Sigmoid colon (tissue), 7 donors: ENCODE measurements at places on chromosomes 2 and 18. TPM values are rescaled to one million over a fixed set of nuclear protein-coding genes. Genes with fewer than 3 reads are reported as not detected.

GRCh38 chr2:238308177-238308576 lies 12.1 kb upstream of the TRAF3IP1 start:
- H3K4me3 ChIP-seq = no peak overlapping the region
- peak; percentile 32 for DNase-seq
- no peaks in the 10 kb centered on the region for H3K36me3 ChIP-seq
- no peaks in the 10 kb centered on the region for H3K4me1 ChIP-seq
- no peak overlapping the region for H3K27ac ChIP-seq

DNA sequence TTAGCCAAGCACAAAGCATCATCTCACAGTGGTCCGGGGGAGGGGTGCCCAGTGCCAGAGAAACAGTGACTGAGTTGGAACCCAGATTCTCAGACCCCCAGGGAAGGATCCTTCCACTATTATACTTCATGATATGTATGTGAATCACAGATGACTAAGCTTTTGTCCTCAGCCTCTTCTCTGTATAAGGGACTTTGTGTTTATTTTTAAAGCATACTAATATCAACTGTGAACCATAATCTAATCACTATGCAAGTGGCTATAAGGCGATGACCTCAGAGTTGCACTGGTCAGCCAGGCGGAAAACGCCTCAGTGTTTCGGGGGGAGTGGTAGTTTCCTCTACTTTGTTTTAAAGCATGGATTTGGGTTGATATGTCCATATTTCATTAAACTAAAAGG lies 160.4 kb upstream of the TMEM200C start:
- H3K36me3 ChIP-seq = no peaks in the 10 kb centered on the region
- no peak overlapping the region for H3K27ac ChIP-seq
- no peak overlapping the region for H3K4me3 ChIP-seq
- H3K27me3 ChIP-seq = no peaks in the 10 kb centered on the region

DNA sequence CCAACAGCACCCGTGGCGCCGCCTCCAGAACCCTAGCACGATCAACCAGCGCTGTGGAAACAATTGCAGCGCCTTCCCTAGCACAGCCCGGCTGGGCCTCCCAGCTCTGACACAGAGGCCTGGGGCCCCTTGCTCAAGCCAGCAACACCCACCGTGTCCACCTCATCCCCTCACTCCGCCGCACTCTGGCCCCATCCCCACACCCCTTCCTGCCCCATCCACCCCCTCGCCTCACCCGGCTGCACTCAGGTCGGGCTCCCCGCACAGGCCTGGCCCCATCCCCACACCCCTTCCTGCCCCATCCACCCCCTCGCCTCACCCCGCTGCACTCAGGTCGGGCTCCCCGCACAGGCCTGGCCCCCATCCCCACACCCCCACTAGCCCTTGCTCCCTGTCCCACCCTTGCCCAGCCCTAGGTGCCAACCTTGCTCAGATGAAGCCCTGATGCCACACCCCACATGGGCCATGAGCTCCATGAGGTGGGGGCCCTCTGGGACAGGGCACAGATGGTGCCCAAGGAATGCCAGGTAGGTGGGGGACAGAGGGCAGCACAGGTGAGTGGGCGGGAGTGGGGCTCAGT lies 28.7 kb downstream of the KIF1A start:
- H3K4me3 ChIP-seq = no peak overlapping the region
- DNase-seq = no peak

DNA sequence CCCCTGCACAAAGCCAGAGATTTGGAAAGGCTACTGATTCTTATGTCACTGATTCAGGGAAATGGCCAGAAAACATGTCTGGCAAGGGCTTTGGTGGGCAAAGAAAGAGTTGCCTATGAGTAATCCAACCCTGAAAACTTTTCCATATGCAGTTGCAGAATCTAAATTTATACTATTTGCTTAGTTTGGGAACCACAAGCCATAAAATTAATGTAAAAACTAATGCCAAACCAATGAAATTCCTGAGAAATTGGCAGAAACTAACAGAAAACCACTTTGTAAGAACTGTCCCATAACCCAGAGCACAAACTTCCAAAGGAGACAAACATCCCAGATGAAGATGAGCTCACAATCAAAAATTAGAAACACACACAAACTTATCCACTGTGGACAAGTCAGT lies 48.8 kb downstream of the TCF4 start:
- no peaks in the 10 kb centered on the region for H3K27me3 ChIP-seq
- H3K27ac ChIP-seq = no peak overlapping the region
- no peak for DNase-seq
- H3K36me3 ChIP-seq = no peaks in the 10 kb centered on the region
- H3K4me1 ChIP-seq = peaks cover 20% of the 10 kb centered on the region
- no peak overlapping the region for H3K4me3 ChIP-seq

CCDC178 gene
- polyA plus RNA-seq = not detected

- no peak overlapping the region for H3K27ac ChIP-seq
- H3K4me3 ChIP-seq = no peak overlapping the region
- H3K4me1 ChIP-seq = no peaks in the 10 kb centered on the region
- no peaks in the 10 kb centered on the region for H3K36me3 ChIP-seq
These were observed 334.3 kb downstream of the FIGN start for GRCh38 chr2:163401481-163401880.

REG3A gene
- 27.7 TPM for polyA plus RNA-seq

TUBA3E gene
- not detected for polyA plus RNA-seq

- no peak overlapping the region for H3K4me3 ChIP-seq
- no peak for DNase-seq
- no peaks in the 10 kb centered on the region for H3K36me3 ChIP-seq
- no peak overlapping the region for H3K27ac ChIP-seq
- no peaks in the 10 kb centered on the region for H3K27me3 ChIP-seq
- peaks cover 3% of the 10 kb centered on the region for H3K4me1 ChIP-seq
These were observed 25.6 kb upstream of the DNMT3A start for GRCh38 chr2:25367296-25367695.

ITGB6 gene
- polyA plus RNA-seq = 5.1 TPM

RBBP8 gene
- 23.3 TPM for polyA plus RNA-seq
